ENCODE measurements at places on chromosomes 3 and 15.

DNA sequence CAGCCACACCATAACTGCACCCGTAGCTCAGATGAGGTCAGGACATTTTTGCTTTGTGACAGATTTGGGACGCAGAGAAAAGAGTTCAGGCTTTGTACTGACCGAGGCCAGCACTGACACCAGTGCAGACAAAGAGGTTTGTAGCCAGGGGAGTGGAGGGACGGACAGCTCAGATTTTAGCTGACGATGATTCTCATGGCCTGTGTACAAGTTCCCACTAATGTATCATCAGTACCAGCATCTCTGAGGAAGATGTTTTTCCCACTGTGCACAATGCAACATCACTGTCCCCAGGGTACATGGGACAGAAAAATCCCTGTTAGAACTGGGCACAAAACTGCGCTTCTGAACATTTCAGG, 112.7 kb downstream of the SLCO3A1 start:
- DNase-seq, result no peak

- no peak for DNase-seq
These were observed 5.3 kb downstream of the ATP1B3 start for GRCh38 chr3:141881702-141882101.

DNA sequence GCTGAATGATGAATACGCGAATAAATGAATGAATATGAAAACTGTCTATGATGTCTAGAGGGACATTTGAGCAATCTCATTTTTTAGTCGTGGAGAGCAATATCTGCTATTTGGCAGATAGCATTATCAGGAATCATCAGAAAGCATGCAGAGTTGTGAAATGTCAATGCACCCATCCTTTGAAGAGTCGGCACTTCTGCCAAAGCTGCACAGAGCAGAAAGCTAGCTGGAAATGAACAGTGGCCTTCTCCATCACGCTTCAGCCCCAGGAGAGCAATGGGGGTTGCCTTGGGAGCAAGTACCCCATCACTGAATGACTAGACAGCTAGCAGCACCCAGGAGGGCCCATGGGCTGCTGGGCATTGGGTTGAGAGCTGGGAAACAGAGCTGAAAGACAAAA, 69.1 kb upstream of the PROK2 start:
- no peak for DNase-seq

DNA sequence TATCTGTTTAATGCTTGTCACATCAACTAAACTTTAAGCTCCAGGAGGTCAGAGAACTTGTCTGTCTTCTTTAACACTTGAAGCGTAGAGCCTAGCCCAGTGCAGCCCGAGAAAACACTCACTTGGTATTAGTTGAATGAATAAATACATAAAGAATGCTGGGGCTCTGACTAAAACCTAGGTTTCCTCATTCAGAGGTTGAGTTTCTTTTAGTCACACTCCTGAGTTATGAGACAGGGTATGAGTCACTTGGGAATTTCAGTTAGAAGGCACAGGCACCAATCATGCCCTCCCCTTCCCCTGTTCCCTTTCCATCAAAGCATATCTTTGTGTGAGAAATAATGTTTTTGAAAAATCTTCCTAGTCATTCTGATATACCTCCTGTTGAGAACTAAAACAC, 589.8 kb upstream of the DPPA4 start:
- DNase-seq, result no peak

DNA sequence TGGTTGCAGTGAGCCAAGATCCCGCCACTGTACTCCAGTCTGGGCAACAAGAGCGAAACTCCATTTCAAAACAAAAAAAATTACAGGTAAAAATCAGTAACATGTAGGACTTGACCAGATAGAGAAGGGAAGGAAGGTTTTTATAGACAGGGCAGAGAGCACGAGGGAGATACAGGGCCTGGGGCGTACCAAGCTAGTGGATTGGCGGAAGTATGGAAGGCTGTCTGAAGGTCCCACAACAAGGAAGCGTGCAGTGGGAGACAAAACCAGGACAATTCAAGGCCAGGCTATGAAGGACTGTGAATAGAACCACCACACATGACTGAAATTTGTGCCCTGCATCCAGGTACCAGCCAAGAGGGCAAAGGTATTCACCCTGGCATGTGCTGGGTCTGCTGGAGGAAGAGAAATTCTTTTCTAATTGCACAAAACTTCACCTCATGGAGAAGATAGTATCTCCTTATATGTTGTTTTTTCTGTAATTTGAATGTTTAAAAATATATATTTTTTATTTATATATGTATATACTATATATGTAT, 33.0 kb upstream of the BCL2A1 start:
- no peak for DNase-seq

GRCh38 chr3:173624086-173624485, 226.5 kb downstream of the NLGN1 start:
- no peak for DNase-seq

- peak; percentile 51 for DNase-seq
These were observed 24.4 kb downstream of the SEC61A1 start for GRCh38 chr3:128076483-128077201.

- DNase-seq, result no peak
These were observed 67.6 kb upstream of the ETV5 start for GRCh38 chr3:186176373-186176990.

- DNase-seq, result no peak
These were observed 78.1 kb downstream of the AAGAB start for GRCh38 chr15:67176195-67176971.

DNA sequence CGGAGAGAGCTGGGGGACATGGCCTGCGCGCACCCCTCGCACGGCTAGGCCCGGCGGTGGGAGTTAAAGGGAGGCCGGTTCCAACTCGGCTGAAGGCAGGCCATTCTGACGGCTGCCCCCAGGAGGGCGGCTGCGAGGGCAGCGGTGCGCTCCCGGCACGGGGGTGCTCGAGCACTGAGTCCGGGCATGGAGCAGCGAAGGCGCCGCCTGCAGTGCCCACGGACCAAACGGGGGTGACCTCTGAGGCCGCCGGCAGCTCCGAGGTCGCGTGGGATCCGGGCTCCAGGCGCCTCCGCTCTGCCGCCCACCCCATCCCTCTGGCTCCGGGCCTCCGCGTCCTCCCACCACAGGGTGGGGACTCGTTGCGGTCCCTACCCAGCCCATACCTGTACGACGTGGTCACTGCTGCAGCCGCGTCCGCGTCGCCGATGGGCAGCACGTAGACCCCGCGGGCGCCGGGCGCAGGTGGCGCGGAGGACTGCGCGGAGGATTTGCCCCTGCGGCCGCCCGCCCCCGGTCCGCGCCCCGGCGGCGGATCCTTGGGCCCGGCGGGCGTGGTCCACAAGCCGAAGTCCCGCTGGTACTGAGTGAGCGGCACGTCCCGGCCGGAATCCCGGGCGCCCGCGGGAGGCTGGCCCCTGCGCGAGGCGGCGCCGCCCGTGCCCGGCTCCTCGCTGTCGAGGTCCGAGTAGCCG, 469 bp downstream of the MAP6D1 start:
- peak; percentile 31 for DNase-seq

DNA sequence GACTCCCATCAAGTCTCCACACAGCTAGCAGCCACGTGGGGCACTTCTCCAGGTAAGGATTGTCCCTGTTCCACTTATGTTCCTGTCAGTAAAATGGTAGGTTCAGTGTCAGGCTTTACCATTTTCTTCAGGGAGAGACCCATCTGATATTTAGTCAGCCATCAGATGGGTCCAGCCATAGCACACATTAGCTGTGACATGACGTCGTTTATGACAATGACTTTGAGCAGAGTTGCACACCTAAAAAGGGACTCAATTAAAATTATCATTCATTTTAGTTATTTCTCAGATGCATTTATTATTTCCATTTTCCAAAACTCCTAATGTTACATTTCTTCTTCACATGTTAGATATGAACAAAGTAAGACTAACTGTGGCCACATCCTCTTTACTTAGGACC, 68.2 kb upstream of the SNRPN start:
- no peak for DNase-seq

DNA sequence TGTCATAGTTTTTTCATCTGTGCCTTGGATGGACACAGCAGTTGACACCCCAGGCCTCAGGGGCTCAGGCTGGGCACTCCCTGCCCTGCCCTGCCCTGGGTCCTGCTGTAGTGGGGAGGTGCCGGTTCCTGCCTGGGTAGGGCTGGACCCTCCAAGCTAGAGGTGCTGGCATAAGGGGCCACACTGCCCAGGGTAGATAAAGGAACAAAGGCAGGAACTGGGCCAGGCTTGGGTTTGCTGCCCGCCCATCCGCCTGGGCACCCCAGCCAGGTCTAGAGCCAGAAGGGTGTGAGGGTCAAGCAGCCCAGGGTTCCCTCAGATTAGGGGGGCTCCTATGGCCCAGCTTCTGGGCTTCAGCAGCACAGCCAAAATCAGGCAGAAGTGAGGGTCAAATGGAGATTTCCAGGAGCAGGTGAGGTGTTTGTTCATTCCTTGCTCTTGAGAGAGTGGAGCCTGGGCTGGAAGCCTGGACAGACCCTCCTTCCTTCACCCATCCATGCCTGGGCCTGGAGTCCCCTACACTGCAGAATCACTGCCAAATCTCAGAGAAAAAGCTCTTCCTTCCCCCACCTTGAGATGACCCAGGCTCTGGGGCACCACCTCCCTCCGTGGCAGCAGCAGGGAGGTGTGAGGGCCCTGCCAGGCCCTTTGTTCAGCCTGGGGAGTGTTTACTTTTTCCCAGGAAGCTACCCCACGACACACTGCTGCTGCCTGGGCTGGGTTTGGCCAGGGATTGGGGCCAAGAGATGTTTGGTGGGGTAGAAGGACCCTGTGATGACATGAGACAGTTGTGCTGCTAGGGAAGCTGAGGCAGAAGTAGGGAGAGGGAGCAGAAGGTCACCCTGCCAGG, 7.1 kb downstream of the SEMA3F start:
- no peak for DNase-seq

Measured in activated naive CD8-positive, alpha-beta T cell treated with anti-CD3 and anti-CD28 coated beads for 36 hours (primary cell).